ENCODE measurements at places on chromosomes 4 and X.
A peak's percentile ranks its signal among the peaks of the same experiment; 100 is the strongest.

DNA sequence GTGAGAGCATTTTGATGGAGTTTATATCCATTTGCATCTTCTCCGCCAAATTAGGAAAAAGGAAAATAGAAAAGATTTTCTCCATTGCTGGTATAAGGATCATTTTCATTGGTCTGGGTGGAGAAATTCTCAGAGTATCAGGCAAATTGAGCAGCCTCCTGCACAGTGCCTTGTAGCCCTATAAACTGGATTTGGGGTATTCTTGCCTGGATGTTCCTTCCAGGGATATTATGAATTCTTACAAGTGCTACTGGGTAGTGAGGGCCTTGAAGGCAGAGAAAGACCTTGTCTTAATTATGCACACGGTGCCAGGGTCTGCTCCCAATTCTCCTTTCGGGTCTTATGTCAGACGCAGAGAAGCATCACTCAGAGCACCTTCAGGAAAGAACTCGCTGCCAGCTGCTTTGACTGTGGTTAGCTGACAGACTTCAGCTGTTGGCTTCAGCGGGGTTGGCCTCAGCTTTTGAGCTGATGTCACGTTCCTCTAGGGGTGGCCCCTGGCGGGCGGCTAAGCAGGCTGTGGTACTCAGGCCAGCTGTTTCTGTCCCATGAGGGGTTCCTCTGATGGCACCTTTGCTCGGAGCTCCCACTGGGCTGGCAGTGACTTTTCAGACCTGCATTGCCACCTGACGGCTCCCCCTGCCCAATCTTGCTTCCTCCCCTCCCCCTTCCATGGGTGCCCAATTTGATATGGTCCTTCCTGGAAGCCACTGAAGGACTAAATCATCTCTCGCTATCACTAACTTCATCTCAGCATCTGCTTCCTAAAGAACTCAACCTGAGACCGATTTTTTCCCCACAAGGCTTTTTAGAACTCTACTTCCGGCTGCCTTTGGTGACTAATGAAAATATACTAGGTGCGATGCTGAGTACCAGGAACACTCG lies 519.5 kb downstream of the BCOR start:
- no peak overlapping the region for H3K27ac ChIP-seq
- H3K27me3 ChIP-seq: no peaks in the 10 kb centered on the region
- H3K36me3 ChIP-seq: no peaks in the 10 kb centered on the region
- H3K4me1 ChIP-seq: peaks cover 12% of the 10 kb centered on the region

- H3K27ac ChIP-seq: no peak overlapping the region
- peak; percentile 54 for DNase-seq
- H3K4me1 ChIP-seq: no peaks in the 10 kb centered on the region
- no peak overlapping the region for H3K4me3 ChIP-seq
Observed at GRCh38 chr4:48247142-48247877, 22.3 kb downstream of the TEC start.

DNA sequence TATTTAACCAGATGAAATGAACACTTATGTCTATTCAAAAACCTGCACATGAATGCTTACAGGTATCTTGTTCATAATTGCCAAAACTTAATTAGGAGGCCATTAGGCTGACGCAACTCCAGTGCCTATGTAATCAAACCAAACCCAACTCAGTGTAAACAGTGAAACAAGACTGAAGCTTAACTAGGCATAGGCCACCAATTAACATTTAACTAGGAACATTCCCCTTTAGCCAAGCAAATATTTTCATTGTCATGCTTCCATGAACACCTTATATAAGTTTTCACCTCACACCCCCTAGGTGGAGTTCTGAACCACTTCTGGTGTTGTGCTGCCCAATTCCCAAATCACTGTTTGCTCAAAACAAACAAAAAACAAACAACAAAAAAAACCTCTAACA lies 686.0 kb downstream of the STPG2 start:
- H3K27me3 ChIP-seq: no peaks in the 10 kb centered on the region
- no peak overlapping the region for H3K4me3 ChIP-seq
- no peaks in the 10 kb centered on the region for H3K36me3 ChIP-seq
- H3K27ac ChIP-seq: no peak overlapping the region
- H3K4me1 ChIP-seq: no peaks in the 10 kb centered on the region
- no peak for DNase-seq

- no peak for DNase-seq
- no peaks in the 10 kb centered on the region for H3K4me1 ChIP-seq
- no peak overlapping the region for H3K27ac ChIP-seq
- H3K4me3 ChIP-seq: no peak overlapping the region
Observed at GRCh38 chr4:23390246-23390645, 499.6 kb downstream of the PPARGC1A start.

- H3K27me3 ChIP-seq: no peaks in the 10 kb centered on the region
- peaks cover 36% of the 10 kb centered on the region for H3K4me1 ChIP-seq
- H3K4me3 ChIP-seq: no peak overlapping the region
- H3K27ac ChIP-seq: no peak overlapping the region
Observed at GRCh38 chr4:128827296-128827695, 17.8 kb downstream of the JADE1 start.

DNA sequence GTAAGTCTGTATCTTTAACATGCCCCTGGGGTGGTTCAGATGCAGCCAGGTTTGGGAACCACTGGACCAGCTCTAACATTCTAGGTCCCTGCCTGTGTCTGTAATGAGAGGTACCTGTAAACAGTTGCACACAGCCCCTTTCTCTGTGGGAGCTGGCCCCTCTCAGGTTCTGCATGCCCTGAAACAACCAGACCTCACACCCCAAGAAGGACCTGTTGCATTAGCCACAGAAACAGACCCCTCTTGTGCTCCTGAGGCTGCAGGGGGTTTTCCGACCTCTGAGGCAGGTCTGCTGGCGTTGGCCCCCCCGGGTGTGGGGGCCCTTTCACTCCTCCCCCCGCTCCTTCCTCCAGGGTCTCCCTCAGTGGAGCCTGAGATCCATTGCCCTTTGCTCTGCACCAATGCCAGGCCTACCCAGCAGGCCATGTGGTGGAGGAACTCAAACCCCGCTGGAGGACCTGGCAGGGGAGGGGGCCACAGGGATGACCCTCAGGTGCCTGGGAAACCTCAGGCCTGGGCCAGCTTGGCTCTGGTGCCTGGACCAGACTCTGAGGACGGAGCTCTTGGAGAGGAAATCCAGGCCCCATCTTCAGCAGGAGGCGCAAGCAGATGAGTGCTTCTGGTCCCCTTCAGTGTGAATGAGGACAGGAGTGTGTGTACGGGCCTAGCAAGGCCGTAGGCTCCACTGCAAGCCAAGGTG lies 61.4 kb upstream of the PJA1 start:
- peaks cover 7% of the 10 kb centered on the region for H3K4me1 ChIP-seq
- no peak overlapping the region for H3K27ac ChIP-seq
- no peaks in the 10 kb centered on the region for H3K27me3 ChIP-seq
- no peak overlapping the region for H3K4me3 ChIP-seq
- H3K36me3 ChIP-seq: no peaks in the 10 kb centered on the region

GRCh38 chrX:150607201-150607600 lies 38.8 kb downstream of the MTM1 start:
- H3K27ac ChIP-seq: no peak overlapping the region
- no peaks in the 10 kb centered on the region for H3K27me3 ChIP-seq
- no peaks in the 10 kb centered on the region for H3K36me3 ChIP-seq
- no peak for DNase-seq

- no peak for DNase-seq
- no peaks in the 10 kb centered on the region for H3K4me1 ChIP-seq
- H3K36me3 ChIP-seq: no peaks in the 10 kb centered on the region
- H3K4me3 ChIP-seq: no peak overlapping the region
Observed at GRCh38 chr4:33149658-33150524, 2429.7 kb downstream of the PCDH7 start.

GRCh38 chr4:185833055-185833598 lies 21.1 kb upstream of the SORBS2 start:
- no peak overlapping the region for H3K4me3 ChIP-seq
- peak overlapping the region; percentile 41 for H3K27ac ChIP-seq
- no peaks in the 10 kb centered on the region for H3K27me3 ChIP-seq
- DNase-seq: peak; percentile 90
- H3K4me1 ChIP-seq: peaks cover 14% of the 10 kb centered on the region
- no peaks in the 10 kb centered on the region for H3K36me3 ChIP-seq

All from astrocyte (in vitro differentiated cells and primary cell).